ENCODE measurements at places on chromosomes 7 and 10. TPM values are rescaled to one million over a fixed set of nuclear protein-coding genes. Genes with fewer than 3 reads are reported as not detected.

Gene RASSF4
- total RNA-seq = 6.0 TPM

Gene NKX1-2
- total RNA-seq = not detected

Gene HMX3
- not detected for total RNA-seq

Gene AEBP1
- total RNA-seq = 165 TPM

Gene HPSE2
- total RNA-seq = 0.50 TPM

Gene FAM170B
- not detected for total RNA-seq

Gene EBLN1
- total RNA-seq = not detected

Gene SFRP4
- 3.2 TPM for total RNA-seq

Gene WNT8B
- not detected for total RNA-seq

Gene SOSTDC1
- total RNA-seq = not detected

Gene CUBN
- total RNA-seq = 0.87 TPM

Gene NEUROD6
- total RNA-seq = not detected

Data from uterine smooth muscle cell (primary cell).